ENCODE measurements at places on chromosomes 7 and 10. TPM values are rescaled to one million over a fixed set of nuclear protein-coding genes. Genes with fewer than 3 reads are reported as not detected.

Gene ADCY1
- total RNA-seq: 0.49 TPM

Gene MET
- total RNA-seq: 15.8 TPM

Gene NAT16
- not detected for total RNA-seq

Gene IGF2BP3
- not detected for total RNA-seq

Gene ING3
- 10.2 TPM for total RNA-seq

Gene POLR1F
- total RNA-seq: 17.2 TPM

Gene PPP1R9A
- total RNA-seq: 1.8 TPM

Gene H2AZ2
- total RNA-seq: 62.8 TPM

Gene SFRP5
- 0.69 TPM for total RNA-seq

Gene AGR3
- total RNA-seq: not detected

Gene FZD8
- total RNA-seq: 5.2 TPM

GRCh38 chr10:24272374-24272773 is 63.4 kb downstream of the KIAA1217 start:
- DNase-seq: no peak

- DNase-seq: peak; percentile 59
These were observed 381.7 kb downstream of the DNAJB6 start for GRCh38 chr7:157718303-157719007.

DNA sequence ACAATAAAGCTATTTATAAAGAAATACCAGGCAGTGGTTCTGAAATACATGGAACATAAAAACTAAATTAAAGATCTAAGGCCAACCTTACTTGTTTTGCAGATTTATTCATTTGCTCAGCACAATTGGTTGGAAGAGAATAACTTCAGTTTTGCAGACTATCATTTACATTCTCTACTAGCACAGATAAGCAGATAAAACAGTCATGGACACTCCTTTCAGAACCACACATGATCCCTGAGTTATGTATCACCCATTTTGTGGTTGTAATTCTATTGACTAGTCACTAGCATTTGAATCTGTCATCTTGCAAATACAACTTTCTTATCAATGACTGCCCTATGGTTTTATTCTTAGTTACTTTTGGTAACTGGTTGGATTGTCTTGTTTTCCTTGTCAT is 45.1 kb downstream of the PRKAR2B start:
- DNase-seq: no peak

GRCh38 chr10:123009105-123009820 is 457 bp downstream of the ACADSB start:
- DNase-seq: peak; percentile 24

GRCh38 chr10:88110822-88111221 is 247.4 kb downstream of the PTEN start:
- DNase-seq: no peak

GRCh38 chr7:18518555-18518954 is 23.0 kb downstream of the HDAC9 start:
- DNase-seq: no peak

GRCh38 chr7:76281006-76281705 is 21.3 kb upstream of the HSPB1 start:
- DNase-seq: no peak

- DNase-seq: no peak
These were observed 11.0 kb downstream of the TLL2 start for GRCh38 chr10:96502561-96503282.

DNA sequence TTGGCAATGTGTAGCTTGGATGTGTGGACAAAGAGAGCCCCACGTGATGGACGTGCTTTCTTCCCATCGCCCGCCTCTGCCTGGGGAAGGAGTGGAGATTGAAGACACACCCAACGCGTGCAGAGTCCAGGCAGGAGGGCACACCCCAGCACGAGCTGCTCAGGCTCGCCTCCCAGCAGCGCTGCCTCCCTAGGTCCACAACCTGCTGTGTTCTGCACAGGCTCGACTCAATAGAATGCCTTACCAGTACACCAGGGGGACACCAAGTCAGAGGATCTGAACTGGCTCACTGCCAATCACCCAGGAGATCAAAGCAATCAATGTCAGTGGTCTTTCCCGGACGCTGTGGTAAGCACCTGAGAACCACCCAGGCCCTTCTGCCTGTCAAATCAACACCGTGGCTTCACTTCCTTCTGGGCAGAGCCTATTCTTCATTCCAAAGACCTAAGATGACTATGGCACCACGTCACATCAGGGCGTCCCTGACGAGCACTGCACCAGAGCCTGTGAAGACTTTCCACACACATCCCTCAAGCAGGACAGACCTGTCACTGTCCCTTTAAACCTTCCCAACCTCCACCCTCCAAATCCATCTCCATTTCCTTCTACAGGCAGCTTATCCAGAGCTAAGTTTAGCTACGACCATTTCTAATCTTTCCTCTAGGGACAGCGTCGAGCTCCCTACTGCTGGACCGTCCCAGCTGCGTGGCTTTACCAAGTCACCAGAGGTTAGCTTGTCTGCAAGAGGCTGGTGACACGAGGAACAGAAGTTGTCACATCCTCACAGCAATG is 72.3 kb downstream of the AMZ1 start:
- peak; percentile 82 for DNase-seq

DNA sequence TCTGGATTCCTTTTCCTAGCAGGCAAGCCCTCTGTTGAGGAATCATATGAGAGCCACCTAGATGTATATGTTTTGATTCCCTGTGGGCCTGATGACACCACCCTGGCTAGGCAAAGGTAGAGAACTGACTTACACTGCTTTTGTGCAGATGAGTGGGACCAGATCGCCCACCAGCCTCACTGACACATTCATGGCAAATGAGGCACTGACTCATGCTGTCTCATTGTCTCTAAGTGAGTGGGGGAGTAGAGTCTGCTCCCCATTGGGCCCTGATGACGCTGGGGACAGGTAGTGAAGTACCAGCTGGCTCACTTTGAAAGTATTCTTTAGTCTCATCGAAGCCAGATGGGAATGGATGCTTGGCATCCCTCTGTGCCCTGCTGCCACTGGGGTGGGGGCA is 326.3 kb downstream of the ABCA13 start:
- DNase-seq: no peak

GRCh38 chr10:121113385-121113696 is 262.2 kb downstream of the WDR11 start:
- DNase-seq: peak; percentile 59

DNA sequence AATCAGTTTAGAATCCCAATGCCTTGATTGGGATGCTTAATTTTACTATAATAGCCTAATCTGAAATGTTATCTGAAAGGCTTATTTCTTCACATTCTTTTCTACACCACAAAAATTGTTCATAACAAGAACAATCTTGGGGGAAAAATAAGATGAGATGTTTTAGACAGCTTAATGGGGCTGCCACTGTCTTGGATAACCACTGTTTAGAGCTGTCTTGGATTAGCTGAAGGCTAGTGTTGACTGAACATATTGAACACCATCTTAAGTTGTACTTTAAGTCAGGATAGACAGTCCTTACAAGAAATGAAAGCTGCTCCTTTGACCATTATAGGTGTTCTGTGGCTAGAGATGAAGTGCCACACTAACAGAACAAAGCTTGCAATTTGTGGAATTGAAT is 501.3 kb downstream of the GFRA1 start:
- DNase-seq: no peak

- no peak for DNase-seq
These were observed 673.0 kb upstream of the AUTS2 start for GRCh38 chr7:68925241-68925640.

DNA sequence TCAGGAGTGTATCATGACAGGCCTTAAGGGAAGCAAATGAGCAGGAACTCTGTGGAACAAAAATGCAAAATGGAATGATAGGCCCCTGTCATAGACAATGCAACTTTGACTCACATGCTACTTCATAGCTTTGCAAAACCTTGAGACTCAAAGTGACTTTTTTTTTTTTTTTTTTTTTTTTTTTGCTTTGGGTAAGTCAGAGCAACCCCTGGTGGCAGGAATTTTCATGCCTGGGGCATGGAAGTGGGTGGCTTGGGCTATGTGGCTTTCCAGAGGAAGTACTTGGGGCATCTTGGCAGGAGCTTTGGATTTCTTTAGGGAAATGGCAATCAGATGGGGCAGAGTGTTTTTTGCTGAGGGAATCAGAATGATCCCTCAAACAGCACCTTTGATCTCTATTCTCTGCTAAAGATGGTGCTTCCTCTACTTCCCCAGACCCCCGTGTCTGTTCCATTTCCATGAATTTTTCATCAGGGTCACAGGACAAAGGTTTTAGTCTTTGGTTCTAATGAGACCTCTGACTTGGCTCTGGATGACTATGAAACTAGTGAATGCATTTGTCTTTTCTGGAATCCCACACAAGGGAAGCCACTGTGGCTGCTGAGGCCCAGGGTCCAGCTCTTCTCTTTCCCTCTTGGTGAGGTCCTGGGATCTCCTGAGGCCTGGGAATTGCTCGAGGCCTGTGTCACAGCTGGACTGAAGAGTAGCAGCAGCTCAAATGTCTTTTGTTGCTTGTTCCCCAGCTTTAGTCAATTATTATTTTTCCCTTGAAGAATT is 62.8 kb downstream of the TACC2 start:
- DNase-seq: peak; percentile 40

- DNase-seq: no peak
These were observed 258.0 kb downstream of the GFRA1 start for GRCh38 chr10:116014871-116015582.

DNA sequence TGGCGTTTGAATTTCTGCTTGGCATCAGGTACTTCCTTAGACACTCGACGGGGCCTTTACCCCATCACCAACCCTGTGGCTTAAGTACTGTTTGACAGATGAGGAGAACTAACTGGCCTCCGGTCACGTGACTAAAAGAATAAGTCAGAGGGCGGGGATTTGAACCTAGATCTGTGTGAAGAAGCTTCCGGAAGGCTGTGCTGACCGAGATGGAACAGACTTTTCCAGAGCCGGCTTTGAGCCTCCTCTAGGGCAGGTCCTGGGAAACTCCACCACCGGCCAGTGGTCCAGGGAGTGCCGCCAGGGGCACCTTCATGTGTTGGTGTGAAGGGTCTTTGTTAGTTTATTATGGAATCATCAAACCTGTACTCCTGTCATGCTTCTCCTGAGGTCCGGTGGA is 26.9 kb downstream of the CAMK1D start:
- DNase-seq: no peak

- DNase-seq: no peak
These were observed 344.3 kb downstream of the AUTS2 start for GRCh38 chr7:69942573-69942972.

GRCh38 chr10:78319841-78320240 is 286.2 kb downstream of the RPS24 start:
- no peak for DNase-seq

DNA sequence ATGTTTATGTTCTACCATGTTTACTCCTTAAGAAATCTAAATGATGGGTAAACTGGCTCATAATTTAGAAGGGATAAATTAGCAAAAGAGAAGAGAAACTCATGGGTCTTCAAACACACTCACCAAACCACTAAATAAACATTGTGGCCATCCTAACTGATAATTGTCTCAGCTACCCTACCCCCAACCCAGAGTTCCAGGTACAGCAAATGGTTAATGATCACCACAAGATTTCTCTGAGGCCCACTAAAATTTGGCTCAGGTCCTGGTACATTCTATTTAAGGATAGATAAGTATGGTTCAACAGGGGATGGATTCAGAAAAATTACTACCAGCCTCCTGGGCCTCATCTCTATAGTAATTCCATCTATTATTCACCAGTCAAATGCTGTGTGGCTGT is 21.4 kb downstream of the SLC25A13 start:
- DNase-seq: no peak

DNA sequence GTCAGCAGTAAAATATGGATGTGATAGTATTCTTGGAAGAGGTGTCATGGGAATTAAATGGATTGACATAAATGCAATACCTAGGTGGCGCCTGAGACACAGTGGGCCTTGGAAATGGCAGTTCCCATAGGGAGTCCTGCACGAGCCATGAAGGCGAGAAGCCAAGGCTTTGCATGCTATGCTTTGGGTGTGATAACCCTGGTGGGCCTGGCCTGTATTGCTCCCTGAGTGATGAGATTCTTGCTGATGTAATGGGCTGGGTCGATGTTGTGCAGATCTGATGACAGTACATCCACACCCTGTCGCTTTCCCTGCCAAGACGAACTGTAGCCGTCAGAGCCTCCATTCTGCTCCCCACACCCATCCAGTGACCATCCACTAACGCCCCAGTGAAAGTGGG is 46.4 kb downstream of the CREB5 start:
- no peak for DNase-seq

DNA sequence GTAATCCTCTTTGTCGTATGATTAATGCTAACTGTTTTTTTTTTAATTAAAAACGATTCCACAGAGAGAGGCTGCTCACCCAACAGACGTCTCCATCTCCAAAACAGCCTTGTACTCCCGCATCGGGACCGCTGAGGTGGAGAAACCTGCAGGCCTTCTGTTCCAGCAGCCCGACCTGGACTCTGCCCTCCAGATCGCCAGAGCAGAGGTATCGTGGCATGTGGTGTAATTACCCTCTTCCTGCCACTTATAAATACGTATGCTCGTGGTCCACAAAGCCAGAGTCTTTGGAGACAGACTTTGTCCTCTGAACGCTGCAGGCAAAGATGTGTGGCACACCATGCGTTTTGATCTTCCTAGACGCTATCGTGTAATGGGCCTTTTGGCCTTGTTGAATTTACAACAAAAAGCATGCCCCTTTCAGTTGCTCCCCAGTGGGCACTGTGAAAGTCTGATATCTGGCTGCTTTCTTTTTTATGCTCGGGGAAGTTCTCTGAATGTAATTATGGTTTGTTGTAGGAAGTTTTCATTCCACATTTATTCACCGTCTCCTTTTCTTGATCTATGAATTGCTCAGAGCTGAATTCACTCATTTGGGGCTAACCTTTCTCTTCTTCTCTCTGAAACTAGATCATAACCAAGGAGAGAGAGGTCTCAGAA is 33.6 kb upstream of the BTBD16 start:
- DNase-seq: no peak

- DNase-seq: no peak
These were observed 9.4 kb downstream of the NOC3L start for GRCh38 chr10:94353336-94353735.

DNA sequence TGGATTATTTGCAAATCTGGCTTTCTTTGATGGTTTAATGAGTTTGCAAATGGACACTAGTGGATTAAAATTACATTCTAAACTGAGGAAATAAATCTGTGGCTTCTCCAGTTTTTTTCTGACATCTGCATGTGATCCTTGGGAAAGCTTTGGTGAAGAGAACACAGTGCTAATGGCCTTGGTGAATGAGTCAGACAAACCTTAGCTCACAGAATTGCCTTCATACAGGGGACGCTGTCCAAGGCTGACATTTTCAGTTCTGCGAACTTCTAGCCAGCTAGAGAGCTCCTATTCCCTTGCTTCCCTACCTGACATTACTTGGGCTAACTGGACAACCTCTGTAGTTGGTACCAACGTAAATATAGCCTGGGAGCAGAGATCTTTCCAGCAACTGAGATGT is 21.2 kb downstream of the BMPER start:
- DNase-seq: no peak

GRCh38 chr7:818031-818699 is 14.1 kb upstream of the SUN1 start:
- DNase-seq: no peak

Measured in lower leg skin (tissue), 4 donors.